ENCODE measurements at places on chromosomes 13 and 19.

GRCh38 chr13:102680842-102681740, 13.8 kb downstream of the METTL21C start:
- no peak for DNase-seq

- DNase-seq: no peak
These were observed 4.6 kb upstream of the MUC16 start for GRCh38 chr19:9014803-9015202.

GRCh38 chr19:50300051-50300450, 29.1 kb downstream of the KCNC3 start:
- DNase-seq: no peak

GRCh38 chr13:110475117-110475516, 86.4 kb downstream of the RAB20 start:
- no peak for DNase-seq

DNA sequence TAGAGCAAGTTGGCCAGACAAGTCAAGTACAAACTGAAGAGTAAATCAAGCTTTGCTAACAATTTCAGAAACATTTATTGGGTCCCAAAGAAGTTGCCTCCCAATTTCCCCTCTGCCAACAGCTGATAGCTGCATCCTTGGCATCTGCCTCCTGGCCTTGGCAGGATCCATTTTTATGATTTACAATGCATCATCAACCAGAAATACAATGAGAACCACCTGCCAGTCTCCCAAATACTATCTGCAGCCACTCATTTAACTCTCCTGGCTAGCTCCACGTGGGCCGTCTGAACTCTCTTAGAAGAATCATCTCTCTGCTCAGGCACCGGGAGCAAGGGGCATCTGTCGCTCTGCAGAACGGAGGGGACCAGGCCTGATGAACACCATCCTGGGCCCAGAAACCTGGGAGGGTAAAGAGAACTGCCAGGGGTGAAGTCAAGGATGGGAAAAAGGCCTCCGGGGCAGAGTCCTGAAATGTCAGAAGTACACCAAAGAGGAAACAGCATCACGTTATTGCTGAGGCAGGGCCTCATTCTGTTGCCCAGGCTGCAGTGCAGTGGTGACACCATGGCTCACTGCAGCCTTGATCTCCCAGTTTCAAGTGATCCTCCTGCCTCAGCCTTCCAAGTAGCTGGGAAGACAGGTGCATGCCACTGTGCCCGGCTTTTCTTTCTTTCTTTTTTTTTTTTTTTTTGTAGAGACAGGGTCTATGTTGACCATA, 2.6 kb downstream of the LONP1 start:
- DNase-seq: no peak

DNA sequence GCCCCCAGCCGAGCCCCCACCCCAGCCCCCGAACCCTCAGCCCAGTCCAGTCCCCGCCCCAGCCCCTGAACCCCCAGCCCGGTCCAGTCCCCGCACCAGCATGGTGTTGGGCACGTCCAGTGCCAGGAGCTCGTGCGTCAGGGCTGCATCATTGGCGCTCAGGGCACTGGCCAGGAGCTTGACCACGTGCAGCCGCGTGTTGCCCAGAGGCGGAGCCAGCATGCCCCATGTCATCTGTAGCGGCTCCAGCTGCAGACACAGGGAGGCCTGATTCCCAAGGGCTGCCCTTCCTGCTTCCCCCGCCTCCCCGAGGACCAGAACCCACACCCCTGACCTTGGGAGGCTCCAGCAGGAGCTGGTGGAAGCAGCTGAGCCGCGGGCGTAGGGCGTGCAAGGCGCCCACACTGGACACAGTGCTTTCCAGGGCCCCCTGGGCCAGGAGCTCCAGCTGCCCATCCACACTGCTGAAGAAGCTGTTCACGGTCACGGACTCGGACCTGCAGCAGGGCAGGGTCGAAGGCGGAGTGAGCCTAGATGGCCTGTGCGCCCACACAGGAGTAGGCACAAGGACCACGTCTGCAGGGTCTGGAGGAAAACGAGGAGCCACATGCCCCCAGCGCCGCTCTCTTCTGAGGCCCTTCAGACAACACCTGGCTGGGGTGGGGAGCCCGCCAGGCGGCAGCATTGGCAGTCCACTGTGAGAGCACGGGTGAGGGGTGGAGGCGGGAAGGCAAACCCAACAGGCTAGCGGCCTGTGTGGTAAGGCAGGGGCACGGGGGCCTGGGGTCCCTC, 12.8 kb upstream of the TMEM86B start:
- no peak for DNase-seq
